ENCODE measurements at places on chromosomes 2 and 18.

DNA sequence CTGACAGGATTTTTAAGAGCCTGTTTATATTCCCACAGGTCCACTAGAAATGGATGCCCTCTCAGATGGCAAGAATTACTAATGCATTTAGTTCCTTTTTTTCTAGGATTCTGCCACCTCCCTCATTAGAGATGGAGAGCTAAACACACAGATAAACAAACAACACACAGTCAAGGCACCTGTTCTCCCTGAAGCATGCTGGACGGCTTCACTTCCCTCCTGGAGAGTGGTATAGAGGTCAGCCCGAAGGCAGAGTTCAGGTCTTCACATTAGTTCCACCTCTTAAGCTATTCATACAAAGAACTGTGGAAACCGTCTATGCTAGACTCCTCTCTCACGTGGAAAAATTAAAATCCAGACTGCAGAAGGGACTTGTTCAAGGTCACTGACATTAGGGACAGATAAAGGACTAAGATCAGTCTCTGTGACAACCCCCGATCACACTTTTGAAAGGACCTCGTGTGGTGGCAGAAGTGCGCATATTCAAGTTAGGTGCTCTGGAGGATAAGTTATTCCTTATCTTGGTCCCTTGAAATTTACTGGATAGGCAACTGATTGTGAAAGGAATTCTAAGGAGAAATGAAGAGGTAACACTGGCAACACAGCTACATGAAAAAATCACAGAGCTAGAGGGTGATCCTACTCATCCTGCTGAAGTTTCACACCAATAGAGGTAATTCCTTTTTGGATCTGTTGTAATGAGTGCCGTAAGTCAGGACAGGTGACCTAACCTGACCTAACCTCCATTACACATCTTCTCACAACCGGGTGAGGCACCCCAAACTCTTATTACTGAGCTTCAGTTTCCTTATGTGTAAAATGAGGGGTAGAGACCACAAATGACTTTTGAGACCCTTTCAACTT, 75.1 kb downstream of the SPRED2 start:
- peak; percentile 17 for DNase-seq

GRCh38 chr2:72211777-72212485, 64.3 kb upstream of the CYP26B1 start:
- no peak for DNase-seq

DNA sequence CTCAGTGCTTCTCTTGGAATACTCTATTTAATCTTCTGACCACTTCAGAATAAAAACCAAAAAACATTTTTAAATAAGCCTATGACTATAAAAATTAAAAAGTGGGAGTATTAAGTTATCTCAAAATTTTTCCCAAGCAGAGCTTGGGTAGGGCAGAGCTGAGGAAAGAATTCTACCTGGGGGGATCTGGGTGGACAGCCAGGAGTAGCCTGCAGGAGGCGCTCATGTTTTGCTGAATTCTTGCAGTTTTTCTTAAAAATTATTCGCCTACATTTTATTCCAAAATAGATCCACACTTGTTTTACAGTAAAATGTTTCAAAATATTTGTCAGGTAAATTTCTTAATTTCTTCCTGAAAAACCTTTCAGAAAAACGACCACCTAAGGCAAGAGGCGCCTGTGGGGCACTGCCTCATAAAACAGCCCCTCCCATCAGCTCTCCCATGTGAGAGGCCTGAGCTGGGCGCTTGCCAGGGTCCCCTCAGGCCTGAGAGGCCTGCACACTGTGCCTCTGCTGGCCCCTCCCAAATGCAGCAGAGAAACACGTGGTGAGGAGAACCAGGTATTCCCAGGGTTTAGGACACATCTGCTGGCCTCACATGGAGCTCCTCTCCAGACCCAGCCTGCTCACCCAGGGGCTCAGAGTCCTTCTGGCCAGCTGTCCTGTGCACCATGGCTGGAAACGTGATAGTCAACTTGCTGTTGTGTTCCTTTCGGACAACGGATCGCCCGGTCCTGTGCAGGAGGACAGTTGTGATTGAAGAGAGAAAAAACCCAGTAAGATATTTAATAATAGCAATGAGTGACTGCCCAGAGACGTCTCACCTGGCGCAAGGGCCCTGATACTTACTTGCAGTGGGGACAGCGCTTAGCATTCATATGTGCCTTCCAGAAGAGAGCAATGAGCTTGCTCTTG, 17.5 kb downstream of the POLR1A start:
- no peak for DNase-seq

DNA sequence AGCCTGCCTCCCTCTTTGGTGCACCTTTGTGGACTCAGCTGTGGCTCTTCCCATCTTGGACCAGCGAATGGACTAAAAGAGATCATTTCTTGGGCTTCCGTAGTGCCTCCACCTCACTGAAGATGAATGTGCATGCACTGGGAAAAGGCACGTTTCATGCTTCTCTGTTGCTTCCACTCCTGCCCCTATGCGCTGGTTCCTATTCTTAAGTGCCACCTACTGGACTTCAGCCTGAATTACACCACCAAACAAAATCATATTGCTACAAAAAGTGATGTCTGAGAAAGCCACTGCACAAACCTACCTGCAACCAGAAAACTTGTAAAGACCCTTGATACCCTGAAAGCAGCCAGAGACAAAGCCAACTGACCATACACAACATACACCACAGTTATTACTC, 695.6 kb downstream of the TSN start:
- DNase-seq, result peak; percentile 37

DNA sequence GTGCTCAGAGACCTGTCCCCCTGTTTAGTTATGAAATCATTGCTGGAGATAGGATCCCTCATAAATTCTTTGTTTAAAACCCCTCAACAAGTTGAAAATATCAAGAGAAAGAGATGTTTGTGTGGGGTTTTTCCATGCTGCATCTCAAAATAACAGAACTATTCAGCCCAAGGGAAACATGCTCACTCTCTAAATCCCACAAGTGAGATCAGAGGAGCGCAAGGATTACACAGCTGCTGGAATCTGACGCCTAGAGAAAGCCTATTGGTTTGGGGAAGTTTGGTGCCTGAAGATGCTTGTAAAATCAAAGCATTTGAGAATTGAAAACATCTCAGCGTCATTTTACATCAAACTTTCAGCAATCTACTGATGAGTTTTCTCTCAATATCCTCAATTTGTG, 7.9 kb downstream of the FSHR start:
- DNase-seq, result no peak

- DNase-seq, result no peak
Observed at GRCh38 chr2:152449578-152449977, 114.6 kb downstream of the FMNL2 start.

- DNase-seq, result no peak
Observed at GRCh38 chr2:19409046-19409445, 50.6 kb upstream of the OSR1 start.

DNA sequence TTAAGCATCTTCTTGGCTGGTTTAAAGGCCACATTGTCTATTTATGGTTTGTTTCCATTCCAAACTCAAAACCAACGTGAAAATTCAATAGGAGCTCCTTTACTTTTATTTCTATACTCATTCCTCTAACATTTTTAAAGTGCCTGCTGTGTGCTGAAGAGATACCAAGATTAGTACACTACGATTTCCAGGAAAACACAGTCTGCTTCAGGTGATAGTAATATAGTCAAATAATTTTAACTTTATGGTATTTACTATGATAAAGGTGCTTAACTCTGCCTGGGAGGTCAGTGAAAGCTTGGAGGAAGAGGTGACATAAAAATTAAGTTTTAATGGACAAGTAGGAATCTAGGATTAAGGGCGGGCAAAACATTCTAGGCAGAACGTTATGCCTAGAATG, 121.4 kb downstream of the KIAA1328 start:
- no peak for DNase-seq

DNA sequence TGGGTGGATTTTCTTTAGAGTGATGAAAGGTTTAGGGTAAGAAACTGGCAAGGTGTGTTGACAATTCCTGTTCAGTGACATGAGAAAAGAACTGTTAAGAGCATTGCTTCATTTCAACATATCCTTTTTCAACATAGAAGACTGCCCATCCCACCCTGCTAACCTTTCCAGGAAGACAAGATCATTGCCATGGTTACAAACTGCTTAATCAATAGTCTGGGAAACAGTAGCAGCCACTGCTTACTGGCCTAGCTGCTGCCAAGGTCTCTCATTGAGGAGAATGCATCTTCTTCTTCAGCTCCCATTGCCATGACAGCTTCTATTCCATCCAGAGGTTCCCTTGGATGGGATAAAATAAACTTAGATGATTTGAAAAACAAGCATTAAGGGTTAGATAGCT, 212.1 kb downstream of the LRRTM1 start:
- DNase-seq, result no peak

- DNase-seq, result no peak
Observed at GRCh38 chr18:36467614-36468013, 170.1 kb downstream of the FHOD3 start.

DNA sequence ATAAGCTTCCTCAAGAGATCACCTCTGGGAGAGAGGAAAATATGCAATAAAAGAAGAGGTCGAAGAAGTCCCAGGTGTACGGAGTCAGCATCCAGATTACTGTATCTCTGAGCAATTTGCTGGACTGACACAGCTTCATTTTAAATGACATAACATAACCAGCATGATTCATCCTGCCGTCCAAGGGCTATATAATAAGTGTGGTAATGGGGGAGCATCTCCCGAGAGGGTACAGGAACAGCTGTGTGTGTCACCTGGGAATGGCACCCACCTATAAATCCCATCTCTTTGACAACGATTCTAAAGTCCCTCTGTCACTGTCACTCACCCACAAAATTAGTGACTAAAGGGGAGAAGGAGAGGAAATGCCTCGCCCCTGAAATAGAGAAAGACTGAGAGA, 19.3 kb upstream of the FZD7 start:
- no peak for DNase-seq

DNA sequence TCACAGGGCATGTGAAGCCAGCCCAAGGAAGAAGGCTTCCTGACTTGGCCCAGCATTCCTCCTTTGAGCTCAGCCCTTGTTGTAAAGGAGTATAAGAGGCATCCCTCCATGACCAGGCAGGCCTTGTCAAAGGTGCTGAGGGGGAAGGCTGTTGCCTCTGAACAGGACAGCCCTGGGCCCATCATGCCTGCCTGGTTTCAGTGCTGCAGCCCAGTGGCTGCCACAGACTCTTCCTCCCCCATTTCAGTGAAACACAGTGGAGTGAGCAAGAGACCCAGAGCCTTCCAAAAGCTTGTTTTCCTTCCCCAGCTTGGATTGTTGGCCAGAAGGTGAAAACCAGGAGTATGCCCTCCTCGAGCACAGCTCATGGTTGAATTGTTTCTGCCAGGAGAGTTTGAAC, 19.9 kb upstream of the RPL37A start:
- no peak for DNase-seq

DNA sequence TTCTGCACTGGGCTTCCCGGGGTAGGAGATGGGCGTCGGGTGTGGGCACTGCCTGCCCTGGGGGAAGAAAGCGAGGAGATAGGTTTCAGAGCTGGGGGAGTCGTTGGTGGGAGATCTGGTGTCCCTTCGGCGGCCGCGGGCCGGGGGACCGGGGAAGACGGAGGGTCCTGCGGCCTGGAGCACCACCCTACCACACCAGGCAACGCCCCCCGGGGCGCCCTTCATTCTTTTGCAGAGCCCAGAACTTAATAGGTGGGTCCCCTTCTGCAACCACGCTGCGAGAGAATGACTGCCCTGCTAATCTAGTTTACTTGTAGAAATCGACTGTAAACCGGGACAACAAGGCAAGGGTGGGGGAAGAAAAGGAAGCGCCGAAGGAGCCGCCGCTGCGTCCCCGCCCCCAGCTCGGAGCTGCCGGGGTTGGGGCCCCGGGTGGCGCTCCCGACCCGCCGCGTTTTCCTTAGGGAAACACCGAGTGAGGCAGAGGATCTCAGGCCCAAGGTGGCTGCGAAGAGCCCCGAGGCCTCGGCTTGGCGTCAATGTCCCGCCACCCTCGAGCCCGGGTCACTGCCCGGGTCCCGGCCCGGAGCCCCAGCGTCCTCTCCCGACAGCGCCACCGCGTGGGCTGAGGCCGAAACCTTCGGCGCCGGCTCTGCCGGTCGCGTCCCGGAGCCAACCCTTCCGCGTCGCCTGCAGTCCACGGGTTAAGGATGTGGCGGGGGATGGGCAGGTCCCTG, 5.4 kb upstream of the SATB2 start:
- peak; percentile 71 for DNase-seq

- DNase-seq, result no peak
Observed at GRCh38 chr2:203469546-203469945, 65.6 kb downstream of the RAPH1 start.

GRCh38 chr2:84393829-84394228, 65.3 kb downstream of the SUCLG1 start:
- no peak for DNase-seq

DNA sequence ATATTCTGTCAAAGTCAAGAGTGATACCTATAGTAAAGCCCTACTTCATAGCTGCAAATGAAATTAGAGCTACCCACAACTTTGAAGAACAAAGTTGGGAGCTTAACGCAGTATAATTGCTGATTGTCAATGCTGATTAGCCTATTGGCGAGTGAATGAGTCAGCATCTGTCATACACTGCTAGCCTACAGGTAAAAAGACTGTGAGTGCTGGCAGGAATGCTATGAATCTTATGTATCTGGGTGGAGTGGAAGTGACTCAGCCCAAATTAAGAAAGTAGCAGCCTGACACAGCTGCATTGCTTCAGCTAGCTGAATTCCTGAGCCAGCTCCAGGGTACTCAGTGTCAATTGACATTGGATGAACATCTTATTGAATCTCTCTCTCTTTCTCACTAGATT, 179.4 kb upstream of the DCC start:
- DNase-seq, result no peak

DNA sequence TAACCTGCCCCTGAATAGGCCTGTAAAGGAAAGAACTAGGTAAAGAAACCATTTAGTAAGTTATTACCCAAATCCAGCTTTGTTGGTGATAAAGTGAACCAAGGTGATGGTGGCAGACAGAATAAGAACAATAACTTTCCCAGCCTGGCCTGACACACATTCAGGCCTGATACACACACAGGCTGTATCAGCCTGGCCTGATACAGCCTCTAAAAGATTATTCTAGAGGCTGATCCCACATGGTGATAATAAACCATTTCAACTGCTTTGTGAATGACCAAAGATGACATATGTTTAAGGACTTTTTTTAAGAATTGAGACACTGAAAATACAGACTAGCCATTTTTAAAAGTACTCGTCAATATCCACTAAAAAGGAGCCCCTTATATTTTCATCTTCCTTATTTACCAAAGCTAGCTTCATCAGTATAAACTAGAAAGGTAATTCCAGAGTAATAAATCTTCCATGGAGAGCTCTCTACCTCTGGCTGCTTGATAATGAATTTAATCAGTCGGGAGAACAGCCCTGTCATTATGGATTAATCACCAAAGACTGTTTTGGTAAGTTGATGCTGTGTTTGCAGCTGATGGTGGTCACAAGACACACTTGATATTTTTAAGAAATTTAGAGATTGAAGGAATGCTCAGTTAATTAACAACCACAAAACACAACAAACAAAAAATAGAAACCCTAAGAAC, 77.2 kb downstream of the SLC8A1 start:
- DNase-seq, result no peak

- no peak for DNase-seq
Observed at GRCh38 chr2:85091838-85092237, 41.4 kb upstream of the TCF7L1 start.

Data from RPMI8226 (cell line).